ENCODE measurements at places on chromosomes 13 and 19.

DNA sequence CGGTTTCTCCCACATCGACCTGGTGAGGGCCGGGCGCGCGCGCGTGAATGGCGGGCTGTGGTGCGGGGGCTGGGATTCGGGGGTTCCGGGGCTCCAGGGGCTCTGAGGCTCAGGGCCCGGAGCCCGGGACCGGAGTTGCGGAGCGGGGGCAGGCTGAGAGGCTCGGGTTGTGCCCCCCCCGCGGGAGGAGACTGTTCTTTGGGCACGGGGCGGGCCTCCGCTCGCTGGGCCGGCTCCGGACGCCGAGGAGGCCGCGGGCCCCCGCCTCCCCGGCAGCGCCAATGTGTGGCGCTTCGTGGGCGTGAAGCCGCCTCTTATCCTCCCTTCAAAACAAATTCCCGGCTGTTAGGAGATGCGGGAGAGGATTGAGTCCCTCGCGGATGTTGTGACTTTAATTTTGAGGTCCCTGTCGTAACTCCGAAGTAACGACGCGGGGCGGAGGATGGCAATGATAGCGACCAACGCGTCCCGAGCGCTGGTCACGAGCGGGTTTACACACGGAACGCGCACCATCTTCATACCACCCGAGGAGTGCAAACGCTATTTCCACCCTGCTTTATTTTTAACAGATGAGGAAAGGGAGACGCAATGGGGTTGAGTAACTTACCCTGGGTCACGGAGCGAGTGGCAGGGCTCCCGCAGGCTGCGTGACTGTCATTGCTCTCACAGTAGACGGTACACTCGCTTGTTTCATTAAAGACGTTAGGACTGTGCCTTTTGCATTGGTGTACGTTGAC is 536 bp downstream of the UBA2 start:
- no peak for DNase-seq

DNA sequence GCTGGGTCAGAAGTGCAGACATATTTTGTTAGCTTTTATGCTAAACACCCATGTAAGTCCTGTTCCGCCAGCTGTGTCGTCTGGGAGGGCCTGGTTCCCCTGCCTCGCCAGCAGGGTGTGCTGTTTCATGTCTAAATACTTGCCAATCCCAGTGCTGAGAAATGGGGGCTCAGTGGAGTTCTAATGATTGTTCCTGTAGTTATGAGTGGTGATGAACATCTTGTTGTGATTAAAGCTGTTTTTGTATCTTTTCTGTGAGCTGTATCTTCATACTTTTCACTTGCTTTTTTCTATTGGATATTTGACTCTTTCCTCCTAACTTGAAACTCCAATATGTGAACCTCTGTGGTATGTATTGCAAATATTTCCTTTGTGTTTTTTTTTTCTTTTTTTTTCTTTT is 32.7 kb downstream of the KDM4B start:
- DNase-seq = no peak

DNA sequence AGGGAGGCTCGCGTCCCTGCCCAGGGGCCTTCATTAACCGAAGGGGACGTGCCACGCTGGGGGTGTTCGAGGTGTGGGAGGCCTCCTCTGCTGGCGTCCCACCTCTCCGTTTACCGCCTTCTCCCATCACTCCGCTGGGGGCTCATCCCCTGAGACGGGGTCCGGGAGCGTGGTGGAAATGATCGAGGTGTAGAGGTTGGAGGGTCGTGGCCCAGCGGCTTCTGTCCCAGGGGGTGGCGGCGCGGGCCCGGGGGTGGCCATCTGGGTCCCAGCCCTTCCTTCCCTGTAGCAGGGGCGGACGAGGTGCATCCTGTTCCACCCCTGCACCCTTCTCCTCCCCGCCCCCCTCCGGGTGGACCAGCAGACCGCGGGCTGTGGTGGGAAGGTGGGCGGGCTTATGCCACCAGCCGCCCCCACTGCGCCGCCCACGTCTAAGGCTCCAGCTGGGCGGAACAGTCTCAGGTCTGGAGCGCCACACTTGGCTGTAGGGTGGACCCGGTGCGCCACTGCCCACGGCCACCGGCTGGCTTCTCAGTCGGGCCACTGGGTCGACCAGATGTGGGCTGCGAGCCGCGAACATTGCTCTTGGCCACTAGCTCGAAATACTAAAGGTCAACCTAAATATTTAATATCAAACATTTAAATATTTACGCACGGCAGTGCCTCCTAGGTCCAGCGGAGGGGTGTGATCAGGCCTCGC is 69.5 kb downstream of the ZNF723 start:
- DNase-seq = no peak

DNA sequence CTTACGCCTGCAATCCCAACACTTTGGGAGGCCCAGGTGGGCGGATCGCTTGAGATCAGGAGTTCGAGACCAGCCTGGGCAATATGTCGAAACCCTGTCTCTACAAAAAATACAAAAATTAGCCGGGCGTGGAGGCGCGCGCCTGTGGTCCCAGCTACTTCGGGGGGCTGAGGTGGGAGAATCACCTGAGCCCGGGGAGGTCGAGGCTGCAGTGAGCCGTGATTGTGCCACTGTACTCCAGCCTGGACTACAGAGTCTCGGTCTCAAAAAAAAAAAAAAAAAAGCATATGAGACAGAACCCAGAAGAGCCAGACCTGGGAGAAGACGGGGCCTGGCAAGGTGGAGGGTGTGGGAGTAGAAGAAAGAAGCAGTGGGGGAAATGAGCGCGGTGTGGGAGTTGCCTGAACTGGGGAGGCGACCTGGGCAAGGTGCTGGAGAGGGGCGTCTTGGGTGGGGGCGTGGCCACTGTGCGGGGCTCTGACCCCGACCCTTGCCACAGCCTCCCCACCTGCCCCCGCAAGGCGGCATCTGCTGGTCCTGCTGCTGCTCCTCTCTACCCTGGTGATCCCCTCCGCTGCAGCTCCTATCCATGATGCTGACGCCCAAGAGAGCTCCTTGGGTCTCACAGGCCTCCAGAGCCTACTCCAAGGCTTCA is 533 bp downstream of the DKKL1 start:
- no peak for DNase-seq

All from GM12864 (cell line).